CD4-positive, alpha-beta T cell treated with Interleukin-21 for 1 hour (primary cell): ENCODE measurements at places on chromosomes 3 and 15.

DNA sequence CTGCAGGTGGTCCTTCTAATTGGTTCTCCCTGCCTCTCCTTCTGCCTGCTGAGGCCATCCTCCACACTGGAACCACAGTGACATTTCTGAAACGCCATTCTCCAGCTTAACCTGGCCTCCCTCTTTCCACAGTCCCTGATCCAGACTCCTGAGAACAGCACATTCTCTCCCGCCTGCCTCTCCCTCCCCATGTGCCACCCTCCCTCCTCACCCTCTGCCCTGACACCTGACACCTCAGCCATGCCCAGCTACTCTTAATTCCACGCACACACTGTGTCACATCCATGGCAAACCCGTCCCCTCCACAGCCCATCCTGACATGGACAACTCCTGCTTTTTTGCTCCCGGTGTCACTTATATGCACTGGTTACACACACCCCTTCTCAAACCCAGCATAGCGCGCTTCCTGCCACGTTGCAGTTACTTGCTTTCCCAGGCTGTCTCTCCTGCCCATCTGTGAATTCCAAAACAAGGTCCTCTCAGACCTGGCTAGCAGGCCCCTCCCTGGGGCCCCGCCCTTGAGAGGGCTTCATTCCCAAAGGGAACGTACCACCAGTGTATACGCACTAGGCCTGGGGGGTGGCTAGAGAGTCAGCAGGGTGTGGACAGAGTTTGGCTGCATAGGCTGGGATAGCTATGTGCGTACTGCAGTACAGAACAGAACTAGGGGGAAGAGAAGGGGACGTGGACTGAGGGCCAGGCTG lies 92.7 kb upstream of the BLM start:
- no peak for DNase-seq

- no peak for DNase-seq
These were observed 656.7 kb upstream of the CCDC54 start for GRCh38 chr3:106720510-106720909.

DNA sequence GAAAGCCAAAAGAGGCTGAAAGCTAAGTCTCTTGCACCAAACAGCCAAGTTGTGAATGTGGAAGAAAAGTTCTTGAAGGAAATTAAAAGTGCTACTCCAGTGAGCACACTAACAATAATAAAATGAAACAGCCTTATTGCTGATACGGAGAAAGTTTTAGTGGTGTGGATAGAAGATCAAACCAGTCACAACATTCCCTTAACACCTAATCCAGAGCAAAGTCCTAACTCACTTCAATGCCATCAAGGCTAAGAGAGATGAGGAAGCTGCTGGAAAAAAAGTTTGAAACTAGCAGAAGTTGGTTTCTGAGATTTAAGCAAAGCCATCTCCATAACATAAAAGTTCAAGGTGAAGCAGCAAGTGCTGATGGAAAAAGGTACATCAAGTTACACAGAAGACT lies 288.8 kb upstream of the RARB start:
- no peak for DNase-seq

GRCh38 chr3:129161860-129162271 lies 1.0 kb upstream of the ISY1 start:
- DNase-seq = peak; percentile 40

GRCh38 chr3:106371221-106371970 lies 502.6 kb upstream of the CBLB start:
- no peak for DNase-seq

GRCh38 chr15:44735482-44736180 lies 697 bp upstream of the TRIM69 start:
- peak; percentile 60 for DNase-seq

DNA sequence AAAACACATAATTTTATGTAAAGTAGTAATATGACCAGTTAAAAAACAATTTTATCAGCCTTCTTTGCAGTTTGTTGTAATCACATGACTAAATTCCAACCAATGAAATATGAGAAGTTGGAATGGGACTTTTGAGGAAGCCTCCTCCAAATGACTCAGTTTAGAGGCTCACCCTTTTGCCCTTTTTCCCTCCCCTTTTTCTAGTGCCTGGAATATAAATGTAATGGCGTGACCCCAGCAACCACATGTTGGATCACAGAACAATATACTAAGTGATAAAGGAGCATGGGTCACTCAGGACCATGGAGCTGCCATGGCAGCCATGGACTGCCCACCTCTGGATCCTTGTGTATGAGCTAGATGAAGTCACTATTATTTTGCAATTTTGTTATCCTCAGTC lies 48.8 kb upstream of the HEG1 start:
- DNase-seq = no peak

DNA sequence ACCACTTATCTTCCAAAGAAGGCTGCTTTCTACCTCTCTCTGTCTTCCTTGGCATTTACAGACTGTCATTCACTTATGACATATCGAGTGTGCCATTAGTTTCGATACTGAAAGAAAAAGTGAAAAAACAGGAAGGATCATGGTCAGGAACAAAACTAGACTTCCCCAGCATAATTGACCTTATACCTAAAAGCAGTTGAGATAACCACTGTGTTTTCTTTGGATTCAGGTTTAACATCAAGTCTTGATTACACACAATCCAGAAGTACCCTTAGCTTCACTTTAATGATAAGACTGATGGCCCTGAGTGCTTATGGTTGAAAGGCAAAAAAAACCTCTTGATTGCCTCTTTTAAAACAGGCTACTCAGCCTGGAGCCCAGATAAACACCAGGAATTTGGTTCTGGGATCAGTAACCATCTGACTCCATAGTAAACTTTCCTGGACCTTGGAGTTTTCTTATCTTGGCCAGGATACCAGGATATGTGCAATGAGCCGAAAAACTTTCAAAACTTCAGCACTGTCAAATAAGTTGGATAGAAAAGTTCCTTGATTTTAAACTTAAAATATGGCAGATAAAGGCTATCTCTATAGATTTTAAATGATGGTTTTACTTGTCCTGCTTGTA lies 5.0 kb upstream of the UACA start:
- DNase-seq = no peak

DNA sequence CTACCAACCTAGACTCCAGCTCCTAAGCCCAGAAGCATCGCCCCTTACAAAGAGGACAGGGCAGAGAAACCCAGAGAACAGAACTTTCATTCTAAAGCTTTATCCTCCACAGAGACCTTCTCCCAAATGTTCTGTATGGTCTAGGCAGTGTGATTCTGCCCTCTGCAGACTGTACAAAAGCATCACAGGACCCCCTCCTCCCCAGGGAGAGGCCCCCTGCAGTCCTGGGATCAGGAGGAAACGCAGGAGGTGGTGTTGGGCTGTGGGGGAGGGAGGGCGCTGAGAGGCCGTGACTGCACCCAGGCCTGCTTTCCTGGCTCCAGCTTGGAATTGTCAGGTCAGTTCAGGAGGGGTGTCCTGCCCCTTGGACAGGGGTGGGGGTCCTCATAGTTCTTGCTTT lies 101.3 kb downstream of the DGKG start:
- DNase-seq = no peak

DNA sequence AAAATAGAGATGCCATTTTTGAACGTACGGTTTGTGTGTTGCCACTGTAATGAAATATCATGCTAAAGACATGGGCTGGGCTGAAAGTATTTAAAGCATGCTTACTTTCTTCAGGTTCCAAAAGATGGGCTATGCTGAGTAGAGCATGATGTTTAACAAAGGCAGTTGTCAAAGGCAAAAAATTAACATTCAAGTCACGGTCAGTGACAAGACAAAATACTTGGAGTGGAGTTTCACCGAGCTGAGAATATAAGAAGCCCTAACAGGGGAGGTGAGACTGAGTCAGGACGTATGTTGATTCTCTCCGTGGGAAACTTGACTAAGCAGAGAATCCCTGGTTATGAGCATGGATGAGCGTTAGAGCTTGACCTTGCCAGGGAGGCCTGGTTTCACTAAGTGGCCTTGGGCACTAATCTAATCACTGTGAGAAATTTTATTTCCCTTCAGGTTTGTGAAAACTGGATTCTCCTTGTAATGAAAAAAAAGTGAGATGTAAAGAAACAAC lies 218.2 kb upstream of the ADAMTS9 start:
- DNase-seq = no peak

DNA sequence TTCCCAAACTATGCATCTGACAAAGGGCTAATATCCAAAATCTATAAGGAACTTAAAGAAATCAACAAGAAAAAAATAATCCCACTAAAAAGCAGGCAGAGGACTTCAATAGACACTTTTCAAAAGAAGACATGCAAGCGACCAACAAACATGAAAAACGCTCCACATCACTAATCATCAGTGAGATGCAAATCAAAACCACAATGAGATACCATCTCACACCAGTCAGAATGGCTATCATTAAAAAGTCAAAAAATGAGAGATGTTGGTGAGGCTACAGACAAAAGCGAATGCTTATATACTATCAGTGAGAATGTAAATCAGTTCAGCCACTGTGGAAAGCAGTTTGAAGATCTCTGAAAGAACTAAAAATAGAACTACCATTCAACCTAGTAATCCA lies 20.2 kb downstream of the CFAP44 start:
- no peak for DNase-seq

GRCh38 chr3:171453180-171453886 lies 6.9 kb downstream of the TNIK start:
- DNase-seq = no peak

GRCh38 chr3:175932586-175932985 lies 1073.5 kb downstream of the NAALADL2 start:
- DNase-seq = no peak

GRCh38 chr15:81357180-81357686 lies 16.8 kb downstream of the TMC3 start:
- no peak for DNase-seq

DNA sequence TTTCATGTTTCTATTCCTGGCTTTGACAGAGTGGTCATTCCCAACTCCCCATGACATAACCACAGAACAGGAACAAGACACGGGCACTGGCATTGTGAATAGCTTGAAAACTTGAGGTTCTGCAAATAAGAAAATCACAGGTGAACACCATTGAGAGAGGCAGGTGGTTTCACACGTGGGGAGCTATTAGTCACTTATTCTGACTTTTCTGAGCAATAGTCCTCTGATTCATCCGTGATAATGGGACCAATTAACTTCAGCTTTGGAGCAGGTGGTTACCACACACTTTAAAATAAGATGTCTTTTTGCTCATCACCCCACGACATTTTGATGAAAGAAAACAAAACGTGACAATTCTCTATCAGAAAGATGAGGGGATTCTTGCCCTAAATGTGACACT lies 224.7 kb downstream of the KLF13 start:
- DNase-seq = no peak

DNA sequence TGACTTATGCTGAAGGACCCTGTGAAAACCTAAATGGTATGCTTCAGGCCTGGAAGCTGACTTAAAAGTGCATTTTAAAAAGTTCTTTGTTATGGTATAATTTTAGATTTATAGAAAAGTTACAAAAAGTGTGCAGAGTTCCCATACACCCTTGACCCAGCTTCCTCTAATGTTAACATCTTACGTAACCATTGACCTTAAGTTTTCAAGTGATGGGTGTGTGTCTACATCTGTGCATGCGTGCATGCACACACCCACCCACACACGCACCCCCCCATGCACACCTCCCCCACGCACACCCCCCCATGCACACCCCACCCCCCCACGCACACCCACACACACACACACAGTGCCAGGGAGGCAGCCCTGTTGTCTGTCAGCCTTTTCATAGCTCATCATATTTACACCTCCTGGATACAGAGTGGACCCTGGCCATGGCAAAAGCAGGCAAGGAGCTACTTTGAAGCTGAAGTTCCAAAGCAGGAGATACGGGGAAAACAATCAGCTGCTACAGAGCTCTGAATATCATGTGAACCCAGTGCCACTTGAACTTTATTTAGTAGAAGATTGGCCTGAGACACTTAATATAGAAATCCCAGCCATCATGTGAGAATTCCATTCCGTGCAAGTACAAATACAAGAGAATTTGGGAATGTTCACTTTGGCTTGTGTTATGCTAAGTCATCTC lies 30.0 kb upstream of the TRAK1 start:
- DNase-seq = no peak

DNA sequence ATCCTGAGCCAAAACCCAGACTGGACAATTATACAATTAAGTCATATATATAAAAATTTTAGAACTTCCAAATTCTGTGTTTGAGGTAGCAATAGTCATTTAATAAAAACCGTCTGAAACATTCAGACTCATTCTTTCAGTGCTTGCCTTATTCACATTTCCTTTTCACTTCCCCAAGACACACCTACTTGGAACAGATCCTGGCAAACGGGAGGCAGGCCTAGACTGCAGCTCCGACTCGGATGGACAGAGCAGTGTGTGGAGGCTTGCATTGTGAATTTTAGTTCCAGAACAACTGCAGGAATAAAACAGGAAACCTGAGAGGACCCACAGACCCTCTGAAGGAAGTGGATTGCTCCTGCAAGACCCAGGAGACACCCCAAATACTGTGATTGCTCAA lies 341.4 kb downstream of the CNTN3 start:
- no peak for DNase-seq

DNA sequence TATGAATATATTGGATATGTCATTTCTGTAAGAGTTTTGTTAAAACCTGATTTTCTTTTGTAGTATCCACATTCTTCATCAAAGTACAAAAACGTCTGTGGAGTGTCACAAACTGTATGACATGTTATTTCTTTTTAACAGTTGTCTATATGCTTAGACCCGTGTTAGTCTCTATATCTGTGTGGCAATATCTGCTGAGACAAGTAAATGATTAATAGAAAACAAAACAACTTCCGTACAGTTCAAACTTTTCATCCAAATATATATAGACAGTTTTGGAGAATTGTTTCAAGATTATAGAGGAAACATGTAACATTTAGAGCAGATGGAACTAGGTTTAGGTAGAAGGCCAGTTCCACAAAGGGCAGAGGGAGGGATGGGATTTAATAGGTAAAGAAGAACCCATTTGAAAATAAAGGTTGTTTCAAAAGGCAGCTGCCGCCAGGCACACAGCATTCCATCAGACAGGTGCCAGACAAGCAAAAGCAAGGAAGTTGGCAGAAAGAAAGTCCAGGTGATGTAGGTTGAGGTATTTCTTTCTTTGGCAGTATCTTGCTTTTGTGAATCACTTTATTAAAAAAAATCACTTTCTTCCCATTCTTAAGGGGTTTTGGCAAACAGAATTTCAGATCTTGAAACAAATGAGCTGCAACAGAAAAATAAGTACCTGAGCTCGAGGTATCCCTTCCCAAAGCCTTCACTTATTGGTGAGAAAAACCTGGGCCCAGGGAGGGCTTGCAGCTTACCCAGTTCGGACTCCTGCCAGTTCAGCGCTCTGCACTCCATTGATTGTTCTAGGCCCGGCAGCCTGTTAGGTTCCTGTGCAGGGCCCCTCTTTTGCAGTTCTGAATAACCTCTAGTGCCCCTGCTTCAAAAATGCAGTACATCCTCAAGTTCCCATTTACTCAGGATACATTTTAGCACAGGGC lies 49.0 kb downstream of the LRRN1 start:
- no peak for DNase-seq

- no peak for DNase-seq
These were observed 63.4 kb upstream of the PSMD6 start for GRCh38 chr3:64086479-64087252.
